ENCODE measurements at places on chromosomes 12 and 14.

- DNase-seq, result no peak
These were observed 24.4 kb upstream of the DUSP16 start for GRCh38 chr12:12586879-12587675.

- DNase-seq, result no peak
These were observed 183.0 kb downstream of the MED13L start for GRCh38 chr12:116094475-116094874.

GRCh38 chr12:46403719-46404070, 31.1 kb upstream of the SLC38A2 start:
- DNase-seq, result no peak

DNA sequence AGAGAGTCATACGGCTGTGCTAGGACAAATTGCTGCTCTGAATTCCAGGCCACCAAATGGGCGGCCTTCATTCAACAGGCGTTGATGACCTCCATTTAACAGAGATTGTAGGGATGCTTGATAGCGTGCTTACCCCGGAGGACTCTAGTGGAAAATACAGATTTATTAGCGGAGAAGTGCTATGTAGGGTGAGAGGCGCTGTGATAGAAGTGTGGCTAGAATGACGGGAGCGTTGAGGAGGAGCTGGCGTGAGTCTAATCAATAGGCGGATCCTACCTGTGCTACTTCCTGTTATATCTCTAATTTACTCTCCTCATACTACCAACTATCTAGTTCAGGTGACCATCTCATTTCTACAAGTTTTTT, 668 bp downstream of the MRPS35 start:
- DNase-seq, result no peak

- DNase-seq, result no peak
These were observed 200.5 kb downstream of the STXBP6 start for GRCh38 chr14:24849471-24849870.

DNA sequence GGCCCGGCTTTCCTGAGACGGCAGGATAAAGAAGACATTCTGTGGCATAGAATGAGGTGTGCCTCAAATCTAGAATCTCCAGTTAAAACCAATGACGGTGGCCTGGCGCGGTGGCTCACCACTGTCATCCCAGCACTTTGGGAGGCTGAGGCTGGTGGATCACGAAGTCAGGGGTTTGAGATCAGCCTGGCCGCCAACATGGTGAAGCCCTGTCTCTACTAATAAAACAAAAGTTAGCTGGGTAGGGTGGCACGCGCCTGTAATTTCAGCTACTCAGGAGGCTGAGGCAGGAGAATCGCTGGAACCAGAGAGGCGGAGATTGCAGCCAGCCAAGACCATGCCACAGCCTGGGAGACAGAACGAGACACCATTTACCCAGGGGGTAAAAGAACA, 193.6 kb downstream of the ALG10 start:
- no peak for DNase-seq

DNA sequence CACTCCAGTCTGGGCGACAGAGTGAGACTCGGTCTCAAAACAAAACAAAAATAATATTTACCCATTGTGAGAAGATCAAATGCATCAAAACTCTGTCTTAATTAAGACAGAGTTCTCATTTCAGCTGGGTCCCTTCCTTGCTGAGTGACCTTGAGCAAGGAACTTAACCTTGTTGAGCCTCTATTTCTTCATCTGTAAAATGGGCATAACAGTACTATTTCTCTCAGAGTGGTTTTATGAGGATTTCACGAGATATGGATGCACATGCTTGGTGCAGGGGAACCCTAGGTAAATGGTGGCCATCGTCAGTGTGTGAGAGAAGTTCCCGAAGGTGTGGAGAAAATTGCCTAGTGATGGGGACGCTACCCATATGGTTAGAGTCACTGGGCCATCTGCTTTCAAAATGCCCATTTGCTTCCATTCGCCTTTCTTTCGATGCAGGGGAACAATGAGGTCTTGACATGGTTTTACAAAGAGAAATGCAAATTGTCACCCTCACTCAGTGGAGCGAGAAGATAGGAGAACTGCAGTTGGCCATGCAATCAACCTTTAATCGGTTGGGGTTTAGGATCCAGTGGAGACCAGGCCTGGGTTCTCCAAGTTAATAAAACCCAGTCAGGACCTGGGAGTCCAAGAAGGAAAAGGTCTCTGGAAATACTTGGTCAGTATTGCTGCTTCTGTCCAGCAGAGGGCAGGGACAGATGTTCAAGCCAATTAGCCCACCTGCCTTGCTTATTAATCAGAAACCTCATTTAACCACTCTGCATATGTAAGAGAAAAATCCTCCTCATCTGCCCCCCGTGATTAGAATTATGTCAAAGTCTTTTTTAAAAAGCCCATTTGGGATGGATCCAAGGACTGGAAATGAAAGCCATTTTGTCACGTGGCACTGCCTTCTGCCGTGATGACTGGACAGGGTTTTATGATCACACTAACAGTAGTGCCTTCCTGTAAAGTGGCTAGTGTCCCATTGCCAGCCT, 37.2 kb downstream of the CFAP251 start:
- no peak for DNase-seq

DNA sequence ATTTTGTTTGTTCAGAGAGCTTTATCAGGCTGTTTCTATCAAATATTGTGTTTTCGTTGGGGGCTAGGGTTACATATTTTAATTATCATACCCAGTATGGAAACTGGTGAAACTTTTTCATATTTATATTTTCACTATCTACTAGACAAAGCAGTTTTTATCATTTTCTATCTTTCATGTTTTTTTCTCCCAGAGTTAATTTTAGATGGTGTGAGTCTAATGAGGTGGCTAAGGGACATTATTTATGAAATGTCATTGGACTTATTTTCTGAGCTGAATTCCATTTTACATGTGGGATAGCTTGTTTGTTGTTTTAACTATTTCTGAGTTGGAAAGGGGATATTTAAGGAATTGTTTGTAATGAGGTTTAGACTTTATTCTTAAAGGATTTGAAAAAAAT, 100.3 kb downstream of the TMTC2 start:
- DNase-seq, result no peak

- DNase-seq, result no peak
These were observed 45.7 kb downstream of the SPPL3 start for GRCh38 chr12:120858306-120859088.

DNA sequence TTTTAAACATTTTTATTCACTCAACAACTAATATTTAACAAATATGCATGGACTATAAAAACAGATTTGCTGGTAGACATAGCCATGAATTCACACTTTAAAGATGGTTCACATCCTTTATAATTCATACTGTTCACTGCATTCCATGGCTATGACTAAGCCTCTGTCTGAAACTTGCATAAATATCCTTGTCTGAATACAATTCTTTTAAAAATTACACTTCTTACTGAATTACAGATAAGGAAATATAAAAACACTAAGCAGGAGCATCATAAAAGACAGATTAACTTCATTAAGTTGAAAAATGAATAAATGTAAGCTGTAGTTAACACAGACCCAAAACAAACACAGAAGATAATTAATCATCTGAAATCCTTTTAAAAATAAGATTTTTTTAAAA, 53.8 kb downstream of the GXYLT1 start:
- DNase-seq, result no peak
